ENCODE measurements at places on chromosomes 4 and X.

GRCh38 chr4:37601531-37601930 lies 84.6 kb downstream of the RELL1 start:
- DNase-seq, result no peak

- no peak for DNase-seq
Observed at GRCh38 chrX:101595739-101596419, 21.9 kb downstream of the ARMCX6 start.

DNA sequence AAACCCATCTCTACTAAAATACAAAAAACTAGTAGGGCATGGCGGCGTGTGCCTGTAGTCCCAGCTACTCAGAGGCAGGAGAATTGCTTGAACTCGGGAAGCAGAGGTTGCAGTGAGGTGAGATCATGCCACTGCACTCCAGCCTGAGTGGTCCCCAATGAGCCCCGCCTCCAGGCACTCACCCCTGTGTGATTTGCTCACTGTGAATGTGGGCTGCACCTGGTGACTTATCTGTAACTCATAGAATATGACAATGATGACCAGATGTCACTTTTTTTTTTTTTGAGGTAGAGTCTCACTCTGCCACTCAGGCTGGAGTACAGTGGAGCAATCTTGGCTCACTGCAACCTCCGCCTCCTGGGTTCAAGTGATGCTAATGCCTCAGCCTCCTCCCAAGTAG lies 49.0 kb upstream of the HOPX start:
- no peak for DNase-seq

- DNase-seq, result no peak
Observed at GRCh38 chr4:74056114-74056857, 17.8 kb upstream of the CXCL3 start.

GRCh38 chr4:81256059-81256970 lies 41.3 kb upstream of the PRKG2 start:
- DNase-seq, result no peak

DNA sequence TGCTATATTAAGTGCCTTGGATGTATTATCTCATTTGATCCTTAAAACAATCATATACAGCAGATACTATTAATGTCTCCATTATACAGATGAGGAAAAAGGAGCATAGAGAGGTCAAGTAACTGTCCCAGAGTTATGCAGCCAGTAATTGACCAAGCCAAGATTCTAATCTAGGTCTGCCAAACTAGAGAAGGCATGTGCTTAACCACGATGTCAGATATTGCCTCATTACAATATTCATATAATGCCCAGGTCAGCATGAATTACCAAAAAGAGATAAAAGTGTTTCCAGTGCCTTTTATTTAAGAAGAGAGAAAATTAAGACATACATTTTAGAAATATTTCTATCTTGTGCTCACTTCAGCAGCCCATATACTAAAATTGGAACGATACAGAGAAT lies 7.1 kb downstream of the ARHGEF6 start:
- no peak for DNase-seq

- no peak for DNase-seq
Observed at GRCh38 chrX:46967547-46967946, 55.3 kb downstream of the JADE3 start.
